ENCODE measurements at places on chromosomes 4 and X.

DNA sequence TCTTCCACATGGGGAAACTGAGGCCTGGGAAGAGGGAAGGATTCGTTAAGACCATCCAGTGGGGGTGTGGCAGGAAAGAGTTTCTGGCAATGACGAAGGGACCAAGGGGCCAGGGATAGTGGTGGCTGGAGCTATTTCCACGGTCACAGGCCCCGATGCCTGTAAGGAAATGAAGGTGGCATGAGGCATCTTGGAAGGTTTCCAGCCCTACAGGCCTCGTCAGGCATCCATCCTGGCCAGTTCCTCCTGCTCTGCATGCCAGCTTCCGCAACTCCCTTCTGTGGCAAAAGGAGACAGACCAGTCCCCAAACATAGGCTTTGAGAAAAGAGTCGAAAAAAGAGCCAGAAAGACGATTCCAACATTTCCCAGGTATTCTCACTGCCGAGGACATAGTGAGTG, 9.2 kb upstream of the C4orf50 start:
- DNase-seq, result no peak

DNA sequence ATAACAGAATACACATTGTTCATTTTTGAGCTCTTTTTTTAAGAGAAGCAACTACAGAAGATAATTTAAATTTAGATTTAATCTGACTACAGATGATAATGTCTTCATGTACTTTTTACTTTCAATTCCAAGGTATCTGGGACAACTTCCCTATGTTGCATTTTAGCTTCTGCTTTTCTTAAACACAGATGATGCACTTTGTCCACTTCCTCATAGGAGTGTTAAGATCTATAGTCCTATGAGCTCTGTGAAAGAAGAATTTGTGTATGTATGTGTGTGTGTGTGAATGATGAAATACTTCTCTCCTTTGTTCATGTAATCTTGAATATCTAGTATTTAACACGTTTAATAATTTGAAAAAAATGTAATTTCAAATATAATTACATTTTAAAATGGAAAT, 5.3 kb upstream of the FHIP1A start:
- no peak for DNase-seq

DNA sequence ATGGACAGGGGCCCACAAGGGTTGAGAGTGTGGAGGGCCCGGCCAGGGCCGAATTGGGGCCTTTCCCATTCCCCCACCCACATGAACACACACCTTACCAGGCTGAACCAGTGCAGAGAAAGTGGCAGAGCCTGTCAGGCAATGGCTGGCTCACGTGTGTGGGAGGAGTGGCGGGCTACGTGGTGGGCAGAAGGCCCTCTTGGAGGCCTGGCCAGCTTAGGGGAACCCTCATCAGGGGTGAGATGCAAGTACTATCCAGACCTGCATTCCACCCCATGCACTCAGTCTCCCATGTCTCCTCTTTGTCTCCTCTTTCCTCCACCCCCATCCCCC, 965 bp downstream of the TCEAL4 start:
- DNase-seq, result no peak

- DNase-seq, result no peak
These were observed 28.6 kb upstream of the BCORL1 start for GRCh38 chrX:129953881-129954280.

- DNase-seq, result peak; percentile 92
These were observed 92.5 kb upstream of the TEX13D start for GRCh38 chrX:124239911-124240310.

DNA sequence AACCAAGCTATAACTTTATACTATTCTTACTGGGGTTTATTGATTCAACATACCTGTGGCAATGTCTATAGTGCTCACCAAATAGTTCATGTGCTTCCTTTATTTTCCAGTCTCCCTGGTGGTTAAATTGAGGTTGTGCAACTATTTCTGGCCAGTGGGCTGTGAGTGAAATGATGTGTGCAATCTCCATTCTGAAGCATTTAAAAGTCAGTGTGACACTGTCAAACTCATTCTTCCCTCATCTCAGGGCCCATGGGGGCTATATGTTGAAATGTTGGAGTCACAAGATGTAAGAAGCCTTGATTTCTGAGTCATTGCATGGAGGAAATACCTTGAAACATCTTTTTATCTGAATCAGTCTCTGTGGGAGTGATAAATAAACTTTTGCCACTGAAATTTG, 414.3 kb upstream of the RPS6KA3 start:
- DNase-seq, result no peak

- no peak for DNase-seq
These were observed 50.5 kb upstream of the UGT2B4 start for GRCh38 chr4:69546134-69546765.

DNA sequence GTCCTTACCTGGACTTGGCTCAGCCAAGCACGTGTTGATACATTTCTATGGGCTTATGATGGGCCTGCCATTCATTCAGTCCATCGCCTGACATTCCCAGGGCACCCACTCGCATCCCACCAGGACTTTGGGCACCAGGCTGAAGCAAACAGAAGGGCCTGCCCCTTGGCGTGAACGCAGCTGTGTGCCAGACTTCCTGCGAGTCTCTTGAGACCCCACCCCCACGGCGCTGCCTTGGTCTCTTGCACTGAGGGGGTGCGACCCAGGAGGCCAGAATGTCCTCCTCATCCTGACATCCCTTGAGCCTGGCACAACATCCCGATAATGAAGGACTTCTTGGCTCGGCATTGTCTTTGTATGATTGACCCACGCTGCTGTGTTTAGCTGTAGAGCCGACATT, 1.5 kb upstream of the PSAPL1 start:
- DNase-seq, result no peak

DNA sequence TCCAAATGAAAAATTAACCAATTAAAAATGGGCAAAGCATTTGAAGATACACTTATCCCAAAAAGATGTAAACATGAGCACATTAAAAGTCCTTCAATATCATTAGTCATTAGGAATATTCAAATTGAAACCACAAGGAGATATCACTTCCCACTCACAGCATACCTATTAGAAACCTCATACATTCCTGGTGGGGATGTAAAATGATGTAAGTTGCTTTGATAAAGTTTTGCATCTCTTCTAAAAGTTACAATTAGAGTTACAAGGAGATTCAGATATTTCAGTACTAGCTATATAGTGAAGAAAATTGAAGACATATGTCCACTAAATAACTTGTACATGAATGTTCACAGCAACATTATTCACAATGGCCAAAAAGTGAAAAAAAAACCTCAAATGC, 1109.3 kb upstream of the LCORL start:
- no peak for DNase-seq

GRCh38 chrX:148316446-148316845, 184.0 kb upstream of the AFF2 start:
- no peak for DNase-seq

DNA sequence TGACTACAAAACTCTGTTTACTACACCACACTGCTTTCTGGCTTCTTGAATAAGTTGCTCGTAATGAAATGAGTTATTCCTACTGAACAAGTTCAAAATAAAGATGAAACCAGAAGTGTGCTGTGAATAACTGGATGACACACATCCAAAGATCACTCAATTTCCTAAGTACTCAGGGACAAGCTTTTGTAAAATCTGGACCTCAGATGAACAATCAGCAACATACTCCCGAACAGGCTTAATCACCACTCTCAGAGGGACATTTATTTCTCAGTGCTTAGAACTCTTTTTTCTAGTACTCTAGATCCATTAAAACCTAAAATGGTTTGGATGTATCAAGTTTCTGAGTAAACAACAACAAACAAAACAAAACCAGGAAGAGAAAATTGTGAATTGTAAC, 61.5 kb upstream of the EXOC1L start:
- DNase-seq, result peak; percentile 39

DNA sequence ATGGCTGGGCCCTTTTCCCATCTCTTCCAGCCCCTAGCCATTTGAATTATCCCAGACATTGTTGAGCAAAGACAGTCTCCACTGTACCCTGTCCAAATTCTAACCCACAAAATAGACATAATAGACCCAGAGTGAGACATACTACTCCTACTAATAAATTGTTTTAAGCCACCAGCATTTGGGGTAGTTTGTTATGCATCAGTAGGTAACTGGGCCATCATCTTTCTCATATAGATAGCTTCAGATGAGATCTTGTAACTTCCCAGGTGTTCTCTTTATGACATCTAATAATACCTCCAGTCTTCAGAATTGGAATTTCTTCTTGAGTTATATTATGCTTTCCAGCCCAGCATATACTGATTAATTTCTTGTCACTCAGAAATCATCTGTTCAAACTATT, 117.2 kb upstream of the OTUD4 start:
- no peak for DNase-seq

- no peak for DNase-seq
These were observed 33.2 kb downstream of the STAG2 start for GRCh38 chrX:123994730-123995129.

- DNase-seq, result peak; percentile 66
These were observed 25.9 kb downstream of the EIF2S3 start for GRCh38 chrX:24080704-24081103.

DNA sequence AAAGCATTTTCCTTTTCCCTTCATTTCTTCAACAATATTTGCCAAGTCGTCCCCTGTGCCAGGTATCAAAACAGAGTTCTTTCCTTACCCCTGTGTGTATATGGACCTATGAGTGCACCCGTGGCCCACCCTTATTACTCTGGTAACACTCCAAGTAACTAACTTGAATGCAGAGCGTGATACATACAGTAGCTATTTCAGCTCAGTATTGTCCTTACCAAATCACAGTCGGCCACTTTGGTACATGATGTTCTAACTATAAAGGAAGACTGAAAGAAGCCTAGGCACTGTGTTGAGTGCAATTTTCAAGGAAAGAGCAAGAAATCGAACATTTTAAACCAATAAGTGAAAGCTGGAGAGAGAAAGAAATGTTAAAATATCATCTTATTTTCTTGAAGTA, 88.4 kb downstream of the ARX start:
- no peak for DNase-seq

DNA sequence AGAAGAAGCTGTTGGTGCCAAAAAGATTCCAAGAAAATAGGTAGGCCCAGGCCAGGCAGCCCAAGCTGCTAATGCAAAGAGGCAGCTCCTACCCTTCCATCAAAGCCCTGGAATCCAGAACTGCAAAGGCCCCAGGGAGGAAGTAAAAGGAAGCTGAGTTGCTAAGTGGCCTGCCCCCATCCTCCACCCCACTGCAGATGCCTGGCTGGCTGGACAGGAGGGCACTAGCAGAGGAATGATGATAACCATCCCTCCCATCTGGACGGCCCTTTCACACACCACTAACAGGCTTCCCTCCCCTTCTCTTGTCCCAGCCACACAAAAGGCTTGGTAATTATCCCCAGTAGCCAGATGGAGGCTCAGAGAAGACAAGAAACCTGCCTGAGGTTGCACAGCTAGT, 32.4 kb upstream of the PJA1 start:
- DNase-seq, result no peak

DNA sequence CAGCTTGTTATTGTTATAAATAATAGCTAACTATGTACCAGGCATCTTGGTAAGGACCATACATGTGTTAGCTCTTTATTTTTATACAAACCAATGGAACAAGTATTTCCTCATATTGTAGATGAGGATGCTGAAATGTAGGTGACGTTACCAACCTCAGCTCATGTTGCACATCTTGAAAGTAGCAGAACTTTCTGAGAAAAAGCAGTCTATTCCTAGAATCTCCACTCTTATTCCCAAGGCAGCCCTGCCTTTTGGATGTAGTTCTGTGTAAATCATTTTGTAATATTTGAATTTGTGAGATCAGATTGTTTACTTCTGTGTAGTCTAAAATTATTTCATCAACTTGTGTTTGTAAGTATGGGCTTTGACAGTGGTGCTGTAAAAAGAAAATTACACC, 5.3 kb downstream of the FHDC1 start:
- no peak for DNase-seq

DNA sequence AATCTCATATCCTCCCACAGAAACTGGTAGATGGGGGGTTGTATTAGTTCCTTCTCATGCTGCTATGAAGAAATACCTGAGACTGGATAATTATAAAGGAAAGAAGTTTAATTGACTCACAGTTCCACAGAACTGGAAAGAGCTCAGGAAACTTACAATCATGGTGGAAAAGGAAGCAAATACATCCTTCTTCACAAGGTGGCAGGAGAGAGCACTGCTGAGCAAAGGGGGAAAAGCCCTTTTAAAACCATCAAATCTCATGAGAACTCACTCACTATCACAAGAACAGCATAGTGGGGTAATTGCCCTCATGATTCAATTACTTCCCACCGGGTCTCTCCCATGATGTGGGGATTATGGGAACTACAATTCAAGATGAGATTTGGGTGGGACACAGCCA, 250.5 kb upstream of the GPRIN3 start:
- DNase-seq, result no peak

DNA sequence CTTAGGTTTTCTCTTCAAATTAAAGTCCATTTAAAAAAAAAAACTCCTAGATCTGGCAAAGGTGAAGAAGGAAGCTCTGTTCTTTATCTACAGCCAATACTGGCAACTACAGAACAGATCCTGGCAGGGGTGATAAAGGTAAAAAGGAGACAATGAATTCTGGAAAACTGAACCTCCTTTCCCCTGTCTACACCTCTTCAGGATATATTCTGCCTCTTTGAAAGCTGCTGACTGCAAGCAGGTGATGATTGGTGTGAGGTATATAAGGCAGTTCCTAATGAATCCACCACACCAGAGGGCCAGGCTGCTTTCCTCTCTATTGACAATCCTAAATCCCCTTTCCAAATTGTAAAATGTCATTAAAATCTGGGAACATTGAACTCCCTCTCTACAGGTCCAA, 370.1 kb downstream of the PPP3CA start:
- DNase-seq, result no peak

- DNase-seq, result no peak
These were observed 177.9 kb upstream of the TENM3 start for GRCh38 chr4:182065255-182065654.

DNA sequence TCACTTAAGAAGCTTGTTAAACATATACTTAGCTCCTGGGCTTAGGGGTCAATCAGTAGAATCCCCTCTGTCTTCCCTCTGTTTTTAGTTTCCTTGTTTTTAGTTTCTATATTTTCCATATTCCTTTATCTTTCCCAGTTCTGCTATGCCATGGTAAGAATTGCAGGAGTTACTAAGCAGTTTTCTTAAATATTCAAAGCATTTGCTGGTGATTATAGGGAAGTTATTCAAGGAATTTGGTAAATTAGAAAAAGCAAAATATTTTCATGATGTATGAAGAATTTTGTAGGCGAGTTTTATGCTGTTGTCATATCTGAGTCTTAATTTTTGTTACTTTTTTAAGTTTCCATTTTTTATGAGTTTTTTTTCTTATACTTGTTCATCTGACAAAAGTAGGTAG, 91.6 kb upstream of the NUDT6 start:
- DNase-seq, result no peak

DNA sequence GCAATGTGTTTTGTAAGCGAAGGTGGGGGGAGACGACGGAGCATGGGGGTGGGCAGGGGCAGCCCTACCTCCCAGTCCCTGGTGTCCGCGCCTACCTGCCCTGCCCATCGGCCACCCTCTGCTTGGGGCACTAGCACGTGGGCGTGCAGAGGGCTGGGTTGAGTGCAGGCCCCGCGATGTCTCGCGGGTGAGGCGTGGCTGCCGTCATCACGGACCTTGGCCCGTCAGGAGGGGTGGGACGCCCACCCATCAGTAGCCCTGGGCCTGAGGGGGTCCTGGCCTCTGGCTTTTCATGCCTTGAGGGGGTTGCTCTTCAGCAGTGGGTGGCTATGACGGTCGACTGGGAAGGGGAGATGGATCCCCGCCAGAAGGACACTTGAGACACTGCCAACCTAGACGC, 36.1 kb upstream of the GEMIN8 start:
- no peak for DNase-seq

GRCh38 chr4:153112041-153112441, 92.2 kb upstream of the TRIM2 start:
- DNase-seq, result no peak
